ENCODE measurements at places on chromosomes 4 and X. TPM values are rescaled to one million over a fixed set of nuclear protein-coding genes. Genes with fewer than 3 reads are reported as not detected.
A peak's percentile ranks its signal among the peaks of the same experiment; 100 is the strongest.

The MAGEB4 gene
- not detected for total RNA-seq

The HTN3 gene
- not detected for total RNA-seq

The RLIM gene
- 35.2 TPM for total RNA-seq

The PTCHD1 gene
- 0.02 TPM for total RNA-seq

The AWAT2 gene
- not detected for total RNA-seq

The MAB21L2 gene
- not detected for total RNA-seq

The GAGE12E gene
- total RNA-seq, result not detected

The CT47B1 gene
- not detected for total RNA-seq

The ADAMTS3 gene
- 0.56 TPM for total RNA-seq

The SORBS2 gene
- total RNA-seq, result 2,103 TPM

The ADGRG4 gene
- not detected for total RNA-seq

- H3K27ac ChIP-seq, result no peak overlapping the region
- H3K4me3 ChIP-seq, result no peak overlapping the region
- H3K4me1 ChIP-seq, result no peaks in the 10 kb centered on the region
- H3K36me3 ChIP-seq, result no peaks in the 10 kb centered on the region
- H3K27me3 ChIP-seq, result no peaks in the 10 kb centered on the region
- peak; percentile 42 for DNase-seq
Measured at GRCh38 chr4:14749910-14750309, 252.4 kb upstream of the CPEB2 start.

GRCh38 chr4:74114234-74114633, 15.2 kb upstream of the CXCL2 start:
- no peaks in the 10 kb centered on the region for H3K36me3 ChIP-seq
- H3K4me1 ChIP-seq, result peaks cover 57% of the 10 kb centered on the region
- H3K4me3 ChIP-seq, result no peak overlapping the region
- no peak for DNase-seq
- no peaks in the 10 kb centered on the region for H3K27me3 ChIP-seq

GRCh38 chr4:87911252-87911774, 64.2 kb upstream of the SPP1 start:
- H3K4me1 ChIP-seq, result peaks cover 27% of the 10 kb centered on the region
- no peaks in the 10 kb centered on the region for H3K36me3 ChIP-seq
- no peaks in the 10 kb centered on the region for H3K27me3 ChIP-seq
- H3K4me3 ChIP-seq, result no peak overlapping the region
- H3K27ac ChIP-seq, result peak overlapping the region; percentile 2

- no peaks in the 10 kb centered on the region for H3K36me3 ChIP-seq
- no peaks in the 10 kb centered on the region for H3K27me3 ChIP-seq
- H3K4me1 ChIP-seq, result no peaks in the 10 kb centered on the region
- DNase-seq, result no peak
Measured at GRCh38 chr4:55323375-55323774, 22.7 kb upstream of the SRD5A3 start.

DNA sequence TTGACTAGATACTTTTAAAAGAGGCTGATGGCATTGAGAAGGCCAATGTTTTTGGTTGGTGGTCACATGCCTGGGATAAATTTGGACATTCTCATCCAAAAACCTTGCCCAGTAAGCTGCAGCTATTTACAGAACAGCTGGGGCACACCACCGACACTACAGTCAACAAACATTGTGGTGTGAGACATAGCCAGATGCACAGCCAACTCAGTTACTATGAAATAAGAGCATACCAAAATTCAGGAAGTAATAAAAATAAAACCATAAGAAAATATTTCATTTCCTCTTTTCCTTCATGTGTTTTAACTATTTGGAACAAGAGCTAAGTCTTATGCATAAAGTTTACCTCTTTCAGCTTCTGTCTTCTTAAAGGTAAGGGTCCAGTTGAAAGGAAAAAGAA, 8.8 kb downstream of the PPM1K start:
- no peaks in the 10 kb centered on the region for H3K27me3 ChIP-seq
- no peak overlapping the region for H3K4me3 ChIP-seq
- H3K4me1 ChIP-seq, result no peaks in the 10 kb centered on the region
- no peak overlapping the region for H3K27ac ChIP-seq
- no peaks in the 10 kb centered on the region for H3K36me3 ChIP-seq
- DNase-seq, result no peak

DNA sequence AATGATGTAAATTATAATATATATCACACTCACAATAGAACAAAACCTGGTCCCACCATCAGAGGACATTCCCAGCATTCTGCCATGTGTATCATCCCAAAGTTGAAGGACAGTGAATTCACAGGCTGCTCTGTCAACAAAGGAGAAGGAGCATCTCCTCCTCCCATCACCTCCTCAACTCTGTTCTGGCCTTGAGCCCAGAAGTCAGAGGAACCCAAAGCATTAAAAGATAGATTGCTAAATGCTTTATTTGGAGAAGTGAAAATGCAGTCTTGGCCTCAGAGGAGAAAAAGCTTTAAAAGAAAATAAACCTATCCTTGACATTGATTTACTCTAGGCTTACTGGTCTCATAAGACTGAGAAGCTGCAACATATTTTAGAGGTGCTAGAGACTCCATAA, 268.8 kb upstream of the RASGEF1B start:
- no peaks in the 10 kb centered on the region for H3K27me3 ChIP-seq
- DNase-seq, result no peak
- H3K4me1 ChIP-seq, result no peaks in the 10 kb centered on the region
- H3K36me3 ChIP-seq, result no peaks in the 10 kb centered on the region
- no peak overlapping the region for H3K27ac ChIP-seq

DNA sequence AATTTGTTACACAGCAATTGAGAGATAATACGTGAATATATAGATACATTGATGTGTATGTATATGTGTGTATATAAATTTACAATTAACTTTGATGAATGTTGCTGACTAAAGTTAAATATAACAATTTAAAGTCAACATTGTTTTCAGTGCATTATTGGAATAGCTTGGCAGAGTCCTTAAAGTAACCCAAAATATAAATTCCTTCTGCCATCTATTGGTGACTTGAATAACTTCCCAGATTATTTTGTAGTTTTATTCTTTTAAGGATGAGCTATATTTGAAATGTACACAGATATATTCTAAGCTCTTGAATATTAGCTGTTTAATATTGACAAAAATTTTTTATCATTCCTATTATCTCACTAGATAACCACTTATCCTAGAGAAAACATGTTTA, 298.2 kb upstream of the FSTL5 start:
- H3K27ac ChIP-seq, result no peak overlapping the region
- DNase-seq, result no peak
- H3K4me1 ChIP-seq, result no peaks in the 10 kb centered on the region
- no peak overlapping the region for H3K4me3 ChIP-seq

- no peaks in the 10 kb centered on the region for H3K27me3 ChIP-seq
- H3K4me3 ChIP-seq, result peak overlapping the region; percentile 5
- H3K36me3 ChIP-seq, result no peaks in the 10 kb centered on the region
- H3K27ac ChIP-seq, result peak overlapping the region; percentile 42
- peaks cover 22% of the 10 kb centered on the region for H3K4me1 ChIP-seq
Measured at GRCh38 chr4:78569306-78569821, 17.8 kb downstream of the ANXA3 start.

GRCh38 chr4:129046055-129046959, 47.0 kb downstream of the SCLT1 start:
- no peak overlapping the region for H3K27ac ChIP-seq
- H3K27me3 ChIP-seq, result no peaks in the 10 kb centered on the region
- no peak overlapping the region for H3K4me3 ChIP-seq
- no peak for DNase-seq

DNA sequence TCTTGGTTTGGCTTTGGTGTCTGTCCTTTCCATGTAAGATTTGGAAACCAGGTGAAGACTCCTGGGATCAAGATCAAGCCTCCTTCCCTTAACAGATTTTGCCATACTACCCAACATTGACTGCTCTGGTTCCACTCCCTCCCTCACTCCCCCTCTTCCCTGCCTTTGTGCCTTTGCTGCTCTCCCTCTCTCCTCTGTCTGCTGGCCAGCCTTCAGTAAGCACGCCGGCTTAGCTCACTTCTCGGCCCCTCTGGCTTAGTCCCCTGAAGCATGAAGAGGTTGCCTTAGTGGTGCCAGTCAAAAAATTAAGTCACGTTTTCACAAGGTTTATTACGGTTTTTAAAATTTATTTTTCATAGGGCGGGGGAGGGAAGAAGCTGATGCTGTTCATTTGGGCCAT, 6.0 kb downstream of the GRIA3 start:
- no peaks in the 10 kb centered on the region for H3K27me3 ChIP-seq
- H3K4me3 ChIP-seq, result no peak overlapping the region
- H3K36me3 ChIP-seq, result no peaks in the 10 kb centered on the region
- H3K27ac ChIP-seq, result no peak overlapping the region
- H3K4me1 ChIP-seq, result no peaks in the 10 kb centered on the region

GRCh38 chrX:107537815-107538214, 88.4 kb downstream of the FRMPD3 start:
- no peak overlapping the region for H3K27ac ChIP-seq
- DNase-seq, result peak; percentile 10
- no peaks in the 10 kb centered on the region for H3K27me3 ChIP-seq
- H3K4me1 ChIP-seq, result no peaks in the 10 kb centered on the region
- H3K4me3 ChIP-seq, result no peak overlapping the region

DNA sequence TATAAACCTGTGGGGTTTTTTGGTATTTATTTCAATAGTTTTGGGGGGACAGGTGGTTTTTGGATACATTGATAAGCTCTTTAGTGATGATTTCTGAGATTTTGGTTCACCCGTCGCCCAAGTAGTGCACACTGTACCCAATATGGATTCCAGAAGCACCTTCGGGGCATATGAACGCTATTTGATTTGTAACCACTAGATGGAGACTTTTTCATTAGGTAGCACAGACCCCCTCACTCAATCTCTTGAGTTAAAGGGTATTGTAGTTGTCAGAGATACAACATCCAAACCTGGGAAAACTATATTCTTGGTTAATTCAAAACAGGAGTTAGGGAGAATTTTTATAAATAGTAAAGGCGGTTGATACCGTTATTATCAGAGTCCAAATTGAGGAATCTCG, 79.8 kb downstream of the SPANXN3 start:
- H3K4me3 ChIP-seq, result no peak overlapping the region
- H3K4me1 ChIP-seq, result no peaks in the 10 kb centered on the region
- H3K27me3 ChIP-seq, result no peaks in the 10 kb centered on the region
- DNase-seq, result no peak
- H3K36me3 ChIP-seq, result no peaks in the 10 kb centered on the region

GRCh38 chrX:18390941-18391538, 34.4 kb upstream of the CDKL5 start:
- peak; percentile 26 for DNase-seq
- H3K27me3 ChIP-seq, result no peaks in the 10 kb centered on the region
- no peak overlapping the region for H3K27ac ChIP-seq
- H3K4me1 ChIP-seq, result no peaks in the 10 kb centered on the region
- H3K36me3 ChIP-seq, result no peaks in the 10 kb centered on the region

DNA sequence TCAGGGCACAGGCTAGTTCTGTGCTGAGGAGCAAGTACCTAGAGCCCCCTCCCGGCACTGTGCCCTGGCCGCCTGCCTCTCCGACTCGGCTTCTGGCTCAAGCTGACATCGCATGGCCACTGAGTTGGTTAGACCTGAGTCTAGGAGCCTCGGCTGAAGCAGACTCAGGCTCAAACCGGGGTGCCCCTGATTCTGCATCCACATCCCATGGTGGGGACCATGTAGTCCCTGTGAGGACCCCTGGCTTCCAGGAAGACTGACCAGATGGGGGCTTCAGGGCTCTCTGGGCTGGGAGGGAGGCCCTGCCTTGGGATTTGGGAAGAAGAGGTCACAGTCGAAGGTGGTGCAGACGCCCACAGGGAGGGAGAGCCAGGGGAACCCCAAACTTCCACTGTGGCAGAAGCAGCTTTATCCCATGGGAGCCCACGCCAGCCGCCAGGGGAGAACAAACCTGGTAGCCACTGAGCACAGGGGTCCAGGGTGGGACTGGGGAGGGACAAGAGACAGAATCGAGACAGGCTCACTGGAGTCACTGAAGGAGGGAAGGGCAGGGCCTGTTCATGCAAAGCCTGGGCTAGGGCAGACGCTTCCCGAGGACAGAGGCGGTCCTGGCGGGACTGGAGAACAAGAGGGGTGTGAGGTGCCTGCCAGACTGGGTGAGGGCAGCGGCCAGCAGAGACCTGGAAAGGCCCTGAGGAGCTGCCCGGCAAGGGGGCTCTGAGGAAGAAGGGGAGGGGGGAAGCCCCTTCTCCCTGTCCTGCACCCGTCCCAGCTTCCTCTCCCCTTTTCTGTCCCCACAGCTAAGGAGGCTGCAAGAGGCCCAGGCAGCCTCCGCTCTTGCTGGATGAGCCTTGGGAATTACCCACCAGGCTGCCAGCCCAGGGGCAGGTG, 1.1 kb downstream of the PDE6B start:
- H3K4me1 ChIP-seq, result no peaks in the 10 kb centered on the region
- no peaks in the 10 kb centered on the region for H3K36me3 ChIP-seq
- no peak for DNase-seq
- no peak overlapping the region for H3K4me3 ChIP-seq
- peaks cover 23% of the 10 kb centered on the region for H3K27me3 ChIP-seq

Data from heart right ventricle (tissue), 16 donors.